Fibroblast of lung (primary cell): ENCODE measurements at places on chromosomes 3 and 15. TPM values are rescaled to one million over a fixed set of nuclear protein-coding genes. Genes with fewer than 3 reads are reported as not detected.

The LSAMP gene
- 4.8 and 9.0 TPM in 2 replicates for total RNA-seq

The LEKR1 gene
- total RNA-seq = 0.26 and 1.3 TPM in 2 replicates

The SAMD7 gene
- total RNA-seq = not detected in 2 replicates

The ZFAND6 gene
- 160 and 325 TPM in 2 replicates for total RNA-seq

The NR1I2 gene
- under 0.01 TPM in 1 of 2 replicates, not detected in the other for total RNA-seq

The LRRC3B gene
- total RNA-seq = not detected in 2 replicates

The C3orf62 gene
- total RNA-seq = 1.5 TPM in 2 replicates

The CPB1 gene
- under 0.01 TPM in 1 of 2 replicates, not detected in the other for total RNA-seq

- H3K4me3 ChIP-seq = no peak overlapping the region
- no peaks in the 10 kb centered on the region for H3K27me3 ChIP-seq
- H3K27ac ChIP-seq = no peak overlapping the region
- H3K4me1 ChIP-seq = no peaks in the 10 kb centered on the region
Measured at GRCh38 chr15:61613729-61614128, 384.6 kb upstream of the RORA start.

GRCh38 chr3:14391033-14391432 lies 11.4 kb upstream of the SLC6A6 start:
- H3K27me3 ChIP-seq = peaks cover 7% of the 10 kb centered on the region
- peaks cover 3% of the 10 kb centered on the region for H3K4me1 ChIP-seq
- H3K4me3 ChIP-seq = no peak overlapping the region
- H3K27ac ChIP-seq = no peak overlapping the region
- DNase-seq = peak; percentile 78

DNA sequence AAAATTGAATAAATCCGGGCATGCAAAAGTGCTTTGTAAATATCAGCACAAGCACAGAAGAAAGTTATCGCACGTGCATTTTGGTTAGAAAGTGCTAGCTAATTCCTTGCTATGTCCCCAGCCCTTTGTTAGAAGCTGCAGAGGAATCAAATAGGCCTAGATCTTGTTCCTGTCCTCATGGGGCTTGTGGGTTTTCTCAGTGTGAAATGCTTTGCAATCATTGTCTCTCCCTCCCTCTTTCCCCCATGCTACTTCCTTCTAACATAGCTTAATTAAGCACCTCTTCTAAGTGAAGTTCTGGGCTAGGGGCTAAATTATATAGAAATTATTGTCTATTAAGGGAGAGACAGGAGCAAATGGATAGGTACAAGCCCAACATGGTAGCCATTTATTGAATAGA lies 271.7 kb downstream of the RPLP1 start:
- H3K4me1 ChIP-seq = no peaks in the 10 kb centered on the region
- no peaks in the 10 kb centered on the region for H3K27me3 ChIP-seq
- H3K36me3 ChIP-seq = no peaks in the 10 kb centered on the region
- H3K4me3 ChIP-seq = no peak overlapping the region
- no peak for DNase-seq

DNA sequence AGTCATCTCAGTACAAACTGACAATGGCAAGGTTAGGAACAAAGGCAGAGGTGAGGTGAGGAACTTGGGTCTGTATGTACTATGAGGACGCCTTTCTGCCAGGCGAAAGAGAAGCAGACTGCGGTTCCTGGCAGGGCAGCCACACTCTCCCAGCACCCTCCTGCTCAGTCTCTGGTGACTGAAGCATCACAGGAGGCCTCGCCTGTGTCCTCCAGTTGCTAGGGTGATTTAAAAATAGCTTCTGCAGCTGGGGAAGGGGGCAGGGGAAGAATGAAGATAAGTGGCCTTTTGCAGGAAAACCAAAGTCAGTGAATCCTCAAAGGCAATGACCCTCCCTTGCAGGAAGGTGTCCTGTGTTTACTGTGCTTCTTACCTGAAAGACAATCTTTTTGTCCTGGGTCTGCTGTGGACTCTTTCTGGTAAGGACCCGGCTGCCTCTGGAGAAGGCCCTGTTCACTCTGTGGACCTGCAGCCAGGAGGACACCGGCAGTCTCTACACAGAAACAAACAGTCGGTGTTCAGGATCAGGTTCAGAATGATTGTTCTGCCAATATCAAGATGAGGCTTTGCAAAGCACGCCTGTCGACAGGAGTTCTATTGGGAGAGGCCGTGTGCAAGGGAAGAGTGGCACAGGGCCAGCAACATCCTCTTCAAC lies 65.7 kb upstream of the DGKG start:
- peaks cover 22% of the 10 kb centered on the region for H3K4me1 ChIP-seq
- no peaks in the 10 kb centered on the region for H3K27me3 ChIP-seq
- H3K4me3 ChIP-seq = no peak overlapping the region

DNA sequence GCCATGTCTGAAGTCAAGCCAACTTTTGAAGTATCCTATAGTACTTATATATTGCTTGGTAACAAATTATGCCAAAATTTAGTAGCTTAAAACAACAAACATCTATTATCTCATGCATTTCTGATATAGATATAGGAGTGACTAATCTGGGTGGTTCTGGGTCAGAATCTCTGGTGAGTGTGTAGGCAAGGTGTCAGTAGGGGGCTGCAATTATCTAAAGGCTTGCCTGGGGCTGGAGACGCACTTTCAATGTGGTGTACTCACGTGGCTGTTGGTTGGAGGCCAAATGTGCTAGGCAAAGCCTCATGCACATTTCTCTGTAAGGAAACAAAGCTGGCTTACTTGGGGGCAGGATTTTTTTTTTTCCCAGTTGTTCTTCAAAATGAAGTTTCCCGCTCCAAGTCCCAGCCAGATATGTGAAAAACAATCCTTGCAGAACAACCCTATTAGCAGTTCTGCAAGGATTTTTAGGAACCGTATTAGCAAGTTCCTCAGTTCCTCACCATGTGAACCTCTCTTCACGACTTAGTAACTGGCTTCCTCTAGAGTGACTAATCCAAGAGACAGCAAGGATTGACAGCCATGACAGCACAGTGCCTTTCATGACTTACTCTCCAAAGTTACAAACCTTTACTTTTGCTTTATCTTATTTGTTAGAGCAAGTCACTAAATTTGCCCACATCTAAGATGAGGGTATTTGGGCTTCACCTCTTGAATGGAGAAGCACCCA lies 25.8 kb downstream of the GREM1 start:
- no peaks in the 10 kb centered on the region for H3K36me3 ChIP-seq
- DNase-seq = peak; percentile 18
- H3K4me1 ChIP-seq = no peaks in the 10 kb centered on the region
- H3K27me3 ChIP-seq = no peaks in the 10 kb centered on the region
- H3K27ac ChIP-seq = no peak overlapping the region

DNA sequence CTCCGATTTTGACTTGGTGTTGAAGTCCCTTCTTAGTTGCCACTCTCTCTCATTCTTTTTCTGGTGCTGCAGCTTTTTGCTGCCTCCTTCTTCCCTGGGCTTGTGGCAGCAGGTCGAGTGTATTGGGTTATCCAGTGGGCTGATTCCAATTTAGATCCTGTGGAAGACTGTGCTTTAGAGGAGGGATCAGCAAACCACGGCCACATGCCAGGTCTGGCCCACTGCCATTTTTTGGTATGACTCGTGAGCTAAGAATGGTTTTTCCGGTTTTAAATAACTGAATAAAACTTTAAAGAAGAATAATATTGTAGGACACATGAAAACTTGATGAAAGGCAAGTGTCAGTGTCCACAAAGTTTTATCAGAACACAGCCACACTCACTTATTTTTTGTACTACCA lies 330.5 kb downstream of the ROBO2 start:
- H3K4me1 ChIP-seq = no peaks in the 10 kb centered on the region
- H3K4me3 ChIP-seq = no peak overlapping the region
- DNase-seq = peak; percentile 83
- no peaks in the 10 kb centered on the region for H3K27me3 ChIP-seq
- H3K36me3 ChIP-seq = no peaks in the 10 kb centered on the region

GRCh38 chr3:140731440-140732119 lies 53.7 kb downstream of the TRIM42 start:
- no peak overlapping the region for H3K27ac ChIP-seq
- no peaks in the 10 kb centered on the region for H3K36me3 ChIP-seq
- DNase-seq = no peak
- no peaks in the 10 kb centered on the region for H3K4me1 ChIP-seq
- H3K4me3 ChIP-seq = no peak overlapping the region

- H3K27ac ChIP-seq = peak overlapping the region; percentile 77
- peak; percentile 78 for DNase-seq
- no peaks in the 10 kb centered on the region for H3K4me1 ChIP-seq
- H3K4me3 ChIP-seq = peak overlapping the region; percentile 82
Measured at GRCh38 chr3:169146179-169146665, 517.3 kb downstream of the MECOM start.

DNA sequence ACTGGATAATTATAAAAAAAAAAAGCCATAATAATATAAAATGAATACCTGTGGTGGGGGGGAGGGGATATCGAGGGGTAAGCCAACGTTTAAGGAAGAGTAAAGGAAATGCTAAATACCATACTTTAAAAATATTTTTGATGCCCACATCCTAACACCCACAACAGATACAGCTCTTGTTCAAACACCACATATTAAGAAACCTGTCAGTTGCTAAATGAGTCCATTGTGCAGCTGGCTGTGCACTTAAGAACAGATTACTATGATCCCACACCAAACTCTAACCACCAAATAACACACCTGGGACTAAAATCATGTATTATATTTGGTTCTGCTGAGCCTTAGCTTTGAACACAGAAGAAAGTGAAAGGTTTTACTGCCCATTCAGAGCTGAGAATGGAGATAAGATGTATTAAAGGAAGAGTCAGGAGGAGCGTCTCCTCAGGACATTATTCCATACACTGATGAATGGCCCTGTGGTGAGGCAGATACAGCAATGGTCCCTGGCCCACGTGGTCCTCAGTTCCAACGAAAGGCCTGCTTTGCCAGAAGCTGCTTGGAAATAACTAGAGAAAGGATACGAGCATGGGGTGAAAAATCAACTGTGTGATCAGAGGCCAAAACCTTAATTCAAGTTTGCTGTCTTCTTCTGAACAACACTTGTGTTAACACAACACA lies 515.4 kb downstream of the FOXP1 start:
- no peak overlapping the region for H3K4me3 ChIP-seq
- no peaks in the 10 kb centered on the region for H3K27me3 ChIP-seq
- no peaks in the 10 kb centered on the region for H3K36me3 ChIP-seq
- H3K27ac ChIP-seq = no peak overlapping the region
- peaks cover 14% of the 10 kb centered on the region for H3K4me1 ChIP-seq

- no peaks in the 10 kb centered on the region for H3K4me1 ChIP-seq
- H3K27me3 ChIP-seq = no peaks in the 10 kb centered on the region
- H3K27ac ChIP-seq = no peak overlapping the region
- peak; percentile 1 for DNase-seq
Measured at GRCh38 chr3:144429719-144430121, 458.1 kb downstream of the DIPK2A start.

GRCh38 chr3:40381904-40382616 lies 4.9 kb upstream of the ENTPD3 start:
- H3K4me3 ChIP-seq = no peak overlapping the region
- no peak overlapping the region for H3K27ac ChIP-seq
- no peak for DNase-seq
- H3K27me3 ChIP-seq = no peaks in the 10 kb centered on the region
- no peaks in the 10 kb centered on the region for H3K4me1 ChIP-seq

DNA sequence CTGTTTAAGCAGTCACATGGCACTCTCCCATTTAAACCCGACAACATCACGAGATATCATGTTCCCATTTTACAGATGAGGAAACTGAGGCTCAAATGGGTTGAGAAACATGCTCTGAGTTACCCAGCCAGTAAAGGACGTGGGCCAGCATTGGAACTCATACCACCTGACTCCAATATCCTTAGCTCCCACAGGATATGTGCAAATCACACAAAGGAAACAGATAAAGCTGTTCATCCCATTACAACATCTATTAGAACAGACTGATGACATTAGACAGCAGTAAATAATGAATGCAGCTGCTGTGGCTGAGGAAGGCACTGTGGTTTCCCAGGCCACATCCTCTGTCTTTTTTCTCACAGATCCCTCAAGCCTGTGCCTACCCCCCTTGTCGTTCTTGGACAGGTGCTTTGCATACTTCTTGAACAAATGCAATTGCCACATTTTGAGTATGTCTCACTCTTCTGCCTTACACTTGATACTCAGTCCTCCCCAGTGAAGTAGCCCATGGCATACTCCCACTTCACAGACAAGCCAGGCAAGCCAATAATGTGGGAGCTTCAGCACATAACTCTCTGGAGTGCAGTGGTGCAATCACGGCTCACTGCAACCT lies 17.7 kb downstream of the FRMD4B start:
- no peak overlapping the region for H3K4me3 ChIP-seq
- H3K27me3 ChIP-seq = no peaks in the 10 kb centered on the region
- no peak for DNase-seq
- no peaks in the 10 kb centered on the region for H3K36me3 ChIP-seq
- peaks cover 3% of the 10 kb centered on the region for H3K4me1 ChIP-seq
- H3K27ac ChIP-seq = no peak overlapping the region

DNA sequence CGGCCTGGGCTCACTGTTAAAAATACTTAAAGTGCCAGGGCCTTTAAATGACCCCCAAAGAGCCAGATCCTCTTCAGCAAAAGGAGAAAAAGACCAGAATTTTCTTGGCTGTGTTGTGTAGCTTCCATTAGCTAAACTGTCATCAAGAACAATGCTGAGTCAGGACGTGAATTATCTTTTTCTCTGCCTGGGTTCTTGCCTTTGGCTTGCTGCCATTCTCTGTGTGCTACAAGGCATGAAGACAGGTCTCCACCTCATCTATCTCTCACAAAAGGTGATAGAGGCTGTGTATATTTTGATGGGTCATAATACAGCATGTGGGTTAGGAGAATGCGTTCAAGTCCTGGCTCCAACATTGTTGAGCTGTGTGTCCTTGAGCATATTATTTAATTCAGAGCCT lies 52.4 kb upstream of the SELENOK start:
- H3K27me3 ChIP-seq = no peaks in the 10 kb centered on the region
- no peaks in the 10 kb centered on the region for H3K4me1 ChIP-seq
- DNase-seq = no peak
- H3K4me3 ChIP-seq = no peak overlapping the region
- no peaks in the 10 kb centered on the region for H3K36me3 ChIP-seq

DNA sequence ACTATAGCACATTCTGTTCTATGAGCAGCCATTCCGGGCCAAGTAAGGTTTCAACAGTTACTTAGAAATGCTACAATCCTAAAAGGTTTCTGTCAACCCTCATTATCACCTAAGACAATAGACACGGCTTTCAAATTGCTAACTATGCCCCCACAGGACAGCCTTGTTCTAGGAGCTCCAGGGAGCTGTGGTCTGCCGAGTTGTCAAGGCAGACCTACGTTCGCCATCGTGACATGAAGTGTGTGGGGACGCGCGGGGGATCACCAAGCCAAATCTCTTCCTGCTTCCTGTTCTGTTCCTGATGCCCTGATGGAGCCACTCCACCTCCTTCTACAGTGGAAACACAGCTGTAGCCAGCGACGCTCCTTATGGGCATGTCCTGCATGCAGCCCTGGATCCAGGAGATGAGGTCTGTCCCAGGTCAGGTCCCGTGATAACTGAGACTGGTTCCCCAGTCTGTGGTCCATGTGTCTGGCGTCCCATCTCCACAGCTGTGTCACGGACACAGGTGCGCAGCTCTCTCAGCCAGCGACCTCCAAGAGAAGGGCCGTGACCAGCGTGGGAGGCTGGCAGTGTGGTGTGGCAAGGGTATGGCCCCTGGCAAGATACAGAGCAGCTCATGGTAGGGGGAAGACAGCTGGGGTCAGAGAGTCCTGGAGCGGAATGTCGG lies 82.8 kb downstream of the PCSK6 start:
- no peak overlapping the region for H3K27ac ChIP-seq
- H3K27me3 ChIP-seq = no peaks in the 10 kb centered on the region
- DNase-seq = no peak
- no peaks in the 10 kb centered on the region for H3K4me1 ChIP-seq
- H3K4me3 ChIP-seq = no peak overlapping the region
- no peaks in the 10 kb centered on the region for H3K36me3 ChIP-seq

- no peak for DNase-seq
- no peaks in the 10 kb centered on the region for H3K4me1 ChIP-seq
- H3K27me3 ChIP-seq = peaks cover 7% of the 10 kb centered on the region
- no peak overlapping the region for H3K4me3 ChIP-seq
Measured at GRCh38 chr15:64779024-64779423, 3.6 kb upstream of the RBPMS2 start.
